Right cardiac atrium (tissue), 5 donors: ENCODE measurements at places on chromosomes 13 and 19. TPM values are rescaled to one million over a fixed set of nuclear protein-coding genes. Genes with fewer than 3 reads are reported as not detected.
A peak's percentile ranks its signal among the peaks of the same experiment; 100 is the strongest.

Gene SYNE4
- total RNA-seq = not detected

Gene KRTDAP
- not detected for total RNA-seq

GRCh38 chr19:39481229-39481545 is 549 bp downstream of the TIMM50 start:
- no peak for DNase-seq

GRCh38 chr13:35930665-35931631 is 200.2 kb downstream of the DCLK1 start:
- peak; percentile 74 for DNase-seq

DNA sequence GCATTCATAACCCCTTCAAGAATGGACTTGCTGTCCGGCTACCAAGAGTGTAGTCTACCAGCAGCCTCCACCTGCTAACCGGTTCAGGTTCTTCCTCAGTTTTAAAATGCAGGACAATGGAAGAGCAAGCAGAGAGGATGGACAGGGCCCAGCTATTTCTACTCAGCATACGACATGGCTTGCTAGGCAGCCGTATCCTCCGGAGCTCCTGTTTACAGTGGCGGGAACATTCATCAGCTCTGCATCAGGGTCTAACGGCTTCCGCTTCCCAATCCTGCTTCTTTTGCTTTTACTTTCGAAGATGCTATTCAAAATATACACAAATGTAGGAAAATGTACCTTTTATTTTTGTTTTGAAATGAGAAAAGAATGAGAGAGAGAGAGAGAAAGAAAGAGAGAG is 118.5 kb downstream of the TRPC4 start:
- no peak for DNase-seq

DNA sequence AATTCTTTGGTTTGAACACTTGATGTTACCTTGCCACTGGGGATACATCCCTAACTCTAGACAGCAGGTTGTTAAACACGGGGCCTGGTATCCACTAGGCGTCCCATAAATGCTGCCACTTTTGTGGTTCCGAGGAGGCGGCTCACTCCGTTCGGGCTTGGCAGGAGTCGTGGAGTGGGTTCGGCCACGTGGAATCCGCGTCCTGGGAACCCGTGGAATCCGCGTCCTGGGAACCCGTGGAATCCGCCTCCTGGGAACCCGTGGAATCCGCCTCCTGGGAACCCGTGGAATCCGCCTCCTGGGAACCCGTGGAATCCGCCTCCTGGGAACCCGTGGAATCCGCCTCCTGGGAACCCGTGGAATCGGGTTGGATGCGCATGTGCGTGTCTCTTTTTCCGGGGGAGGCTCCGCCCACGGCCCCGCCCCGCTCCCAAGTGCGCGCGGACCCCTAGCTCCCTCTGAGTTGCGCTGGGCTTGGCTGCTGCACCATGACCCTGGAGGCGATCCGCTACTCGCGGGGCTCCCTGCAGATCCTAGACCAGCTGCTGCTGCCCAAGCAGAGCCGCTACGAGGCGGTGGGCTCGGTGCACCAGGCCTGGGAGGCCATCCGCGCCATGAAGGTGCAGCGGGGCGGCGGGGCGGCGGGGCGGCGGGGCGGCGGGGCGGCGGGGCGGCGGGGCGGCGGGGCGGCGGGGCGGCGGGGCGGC is at the start of gene MRI1:
MRI1 (plus strand) TSS at position 422 of the 707 bp plus-strand sequence; CDS start at position 489, 67 bp downstream.
- peak; percentile 94 for DNase-seq

DNA sequence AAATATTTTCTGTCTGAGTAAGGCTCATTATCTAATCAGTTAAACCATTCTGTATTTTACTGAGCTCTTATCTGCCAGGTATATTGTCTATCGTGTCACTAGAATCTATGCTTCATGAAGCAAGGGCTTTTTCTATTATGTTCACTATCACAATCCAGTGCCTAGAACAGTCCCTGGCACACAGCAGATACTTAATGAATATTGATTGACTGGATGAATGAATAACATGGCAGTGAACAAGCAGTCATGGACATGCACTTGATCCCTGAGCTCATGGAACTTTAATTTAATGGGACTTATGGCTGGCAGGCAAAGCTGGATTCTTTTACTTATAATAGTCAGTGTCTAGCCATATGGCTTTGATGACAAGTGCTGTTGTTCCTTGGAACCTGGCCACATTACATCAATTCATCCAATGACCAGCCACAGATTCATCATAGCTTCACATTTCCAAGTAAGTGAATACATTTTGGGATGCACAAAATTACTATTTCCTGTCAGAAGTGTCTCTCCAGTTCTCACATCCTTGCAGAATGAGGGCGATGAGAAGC is 214.8 kb downstream of the COG6 start:
- DNase-seq = no peak
